ENCODE measurements at places on chromosomes 4 and X.
A peak's percentile ranks its signal among the peaks of the same experiment; 100 is the strongest.

- DNase-seq: peak; percentile 25
Observed at GRCh38 chr4:1347410-1347864, 429 bp downstream of the UVSSA start.

GRCh38 chrX:111131572-111131971, 35.6 kb downstream of the PAK3 start:
- DNase-seq: no peak

DNA sequence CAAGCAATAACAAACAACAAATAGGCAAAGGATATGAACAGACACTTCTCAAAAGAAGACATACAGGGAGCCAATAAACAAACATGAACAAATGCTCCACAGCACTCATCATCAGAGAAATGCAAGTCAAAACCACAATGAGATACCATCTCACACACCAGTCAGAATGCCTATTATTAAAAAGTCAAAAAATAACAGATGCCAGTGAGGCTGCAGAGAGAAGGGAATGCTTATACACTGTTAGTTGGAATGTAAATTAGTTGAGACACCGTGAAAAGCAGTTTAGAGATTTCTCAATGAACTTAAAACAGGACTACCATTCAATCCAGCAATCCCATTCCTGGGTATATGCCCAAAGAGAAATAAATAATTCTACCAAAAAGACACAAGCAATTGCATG, 129.8 kb upstream of the MAGEB2 start:
- DNase-seq: no peak

- no peak for DNase-seq
Observed at GRCh38 chr4:96103086-96103485, 263.2 kb downstream of the PDHA2 start.

- DNase-seq: no peak
Observed at GRCh38 chr4:33911959-33912358, 2332.4 kb downstream of the ARAP2 start.

Measured in stimulated activated CD4-positive, alpha-beta T cell treated with anti-CD3 and anti-CD28 coated beads, TNF-alpha, amount 100 ng/mL, for 48 hours (primary cell).